ENCODE measurements at places on chromosomes 3 and 15.

DNA sequence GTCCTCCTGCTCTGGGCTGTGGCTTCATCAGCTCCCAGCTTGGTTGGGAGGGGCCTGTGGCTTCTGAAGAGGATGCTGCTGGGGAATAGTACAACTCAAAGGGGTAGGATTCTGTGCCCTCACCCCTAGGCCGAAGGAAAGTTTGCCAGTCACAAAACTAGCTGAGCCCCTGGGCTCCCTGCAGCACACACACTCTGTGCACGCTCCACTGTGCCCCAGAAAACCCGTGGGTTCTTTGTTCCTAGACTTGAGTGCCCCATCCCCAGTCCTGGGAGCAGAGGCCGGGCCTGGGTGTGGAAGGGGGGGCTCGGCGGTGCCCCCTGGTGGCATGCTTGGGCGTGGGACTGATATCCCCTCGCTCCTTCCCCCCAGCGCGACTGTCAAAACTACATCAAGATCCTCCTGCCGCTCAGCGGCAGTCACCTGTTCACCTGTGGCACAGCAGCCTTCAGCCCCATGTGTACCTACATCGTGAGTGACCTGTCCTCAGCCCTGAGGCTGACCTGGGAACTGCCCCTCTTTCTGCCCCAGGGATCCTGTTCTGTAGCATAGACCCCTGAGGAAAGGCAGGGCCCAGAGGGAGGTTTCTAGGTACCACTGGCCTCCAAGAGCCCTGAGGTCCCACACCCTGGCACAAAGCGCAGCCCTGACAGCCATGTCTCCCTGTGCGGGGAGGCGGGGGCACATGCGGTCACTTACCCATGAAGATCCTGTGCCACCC, 14.2 kb downstream of the CIB1 start:
- DNase-seq, result no peak

DNA sequence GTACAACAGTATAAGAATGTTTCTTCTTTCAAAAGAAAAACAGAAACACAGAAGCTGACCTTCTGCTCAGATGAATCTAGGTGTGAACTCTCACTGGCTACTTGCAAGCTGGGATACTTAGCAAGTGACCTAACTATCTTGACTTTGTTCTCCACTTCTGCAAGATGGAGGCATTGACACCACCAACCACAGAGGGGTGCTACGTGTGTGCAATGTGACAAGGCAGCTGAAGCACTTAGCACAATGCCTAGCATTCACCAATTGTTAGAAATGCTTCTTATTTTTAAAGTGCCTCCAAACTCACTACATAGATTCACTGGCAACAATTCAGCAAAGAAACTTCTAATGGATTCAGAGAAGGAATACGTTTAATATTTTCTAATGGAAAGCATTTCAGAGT, 331.4 kb upstream of the WNT5A start:
- no peak for DNase-seq

DNA sequence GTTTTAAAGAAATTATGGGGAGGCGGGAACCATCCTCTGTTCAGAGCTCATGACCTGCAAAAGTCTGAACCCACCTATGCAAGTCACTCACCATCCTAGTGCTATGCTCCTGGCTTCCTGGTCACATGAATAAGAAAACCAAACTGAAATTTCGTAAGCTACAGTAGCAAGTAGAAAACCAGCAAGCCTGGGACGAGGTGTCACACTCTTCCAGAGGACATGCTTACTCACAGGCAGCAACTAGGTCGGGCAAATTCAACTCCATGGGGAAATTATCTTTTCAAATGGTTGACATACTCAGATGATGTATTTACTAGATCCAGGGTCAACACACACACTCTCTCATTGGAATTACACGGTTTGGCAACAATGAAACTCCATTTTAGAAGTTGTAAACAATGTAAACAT, 31.3 kb downstream of the LDHAL6B start:
- no peak for DNase-seq

- no peak for DNase-seq
Measured at GRCh38 chr3:54180921-54181320, 58.6 kb downstream of the CACNA2D3 start.

DNA sequence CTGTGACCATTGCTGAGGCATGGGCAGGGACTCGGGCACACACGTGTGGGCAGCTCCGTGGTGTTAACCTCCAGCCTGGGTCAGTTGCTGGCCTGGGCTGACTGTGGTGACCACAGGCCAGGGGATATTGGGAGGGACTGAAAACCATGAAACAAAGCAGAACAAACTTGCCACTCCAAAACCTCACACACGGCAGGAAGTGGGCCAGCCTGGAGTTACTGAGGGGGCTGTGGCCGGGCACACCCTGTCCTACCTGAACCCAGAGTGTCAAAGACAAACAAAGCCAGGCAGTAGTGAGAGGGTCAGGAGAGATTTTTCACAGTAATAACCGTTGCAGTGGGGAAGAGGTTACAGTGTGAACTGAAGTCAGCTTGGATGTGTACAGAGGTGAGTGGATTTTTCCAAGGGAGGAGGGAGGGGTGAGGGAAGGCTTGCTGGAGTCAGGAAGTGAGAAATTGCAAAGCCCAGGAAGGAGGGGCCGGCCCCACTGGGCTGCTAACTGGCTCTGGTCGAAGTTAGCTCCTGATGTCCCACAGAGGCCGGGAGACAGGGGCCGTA, 40.0 kb upstream of the ATP10A start:
- DNase-seq, result no peak

DNA sequence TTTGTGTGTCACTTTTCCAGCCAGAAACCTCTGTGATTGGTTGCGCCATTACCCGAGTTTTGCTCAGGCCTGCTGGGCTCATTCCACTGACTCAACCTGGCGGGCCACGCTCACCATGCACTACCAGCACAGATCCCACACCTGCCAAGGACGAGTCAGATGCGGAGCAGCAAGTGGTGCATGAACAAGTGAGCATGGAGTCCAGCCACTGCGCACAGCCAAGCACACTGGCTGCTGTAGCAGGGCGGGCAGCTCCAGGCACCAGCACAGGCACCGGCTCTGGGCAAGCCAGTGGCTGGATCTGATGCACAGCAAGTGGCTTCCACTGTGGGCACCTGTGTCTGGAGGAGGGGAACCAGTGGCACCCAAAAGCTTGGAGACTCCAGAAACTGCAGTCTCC, 110.4 kb downstream of the CBLB start:
- DNase-seq, result no peak

DNA sequence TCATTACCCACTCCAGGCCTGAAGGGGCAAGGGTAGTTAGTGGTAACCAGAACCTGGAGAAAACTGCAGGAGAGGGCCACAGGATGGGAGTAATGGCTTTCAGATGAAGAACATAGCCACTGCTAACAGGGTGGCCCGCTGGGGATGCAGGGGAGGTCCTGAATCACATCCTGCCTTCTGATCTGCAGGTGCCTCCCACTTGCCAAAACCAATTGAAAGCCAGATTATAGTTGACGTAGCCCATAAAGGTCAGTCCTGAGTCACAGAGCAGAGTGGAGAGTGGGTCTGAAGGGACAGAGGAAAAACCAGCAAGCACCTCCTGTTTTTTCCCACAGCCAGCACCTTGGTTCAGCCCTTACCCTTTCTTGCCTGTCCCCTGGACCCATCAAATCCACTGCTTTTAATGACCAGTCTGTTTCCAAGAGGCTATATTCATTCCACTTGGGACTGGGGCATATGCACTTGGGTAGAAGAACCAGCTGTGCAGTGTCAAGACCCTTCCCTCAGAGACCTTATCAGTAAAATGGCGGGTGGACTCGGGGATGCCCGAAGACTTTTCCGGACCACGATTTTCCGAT, 646 bp upstream of the SLC35G2 start:
- no peak for DNase-seq

DNA sequence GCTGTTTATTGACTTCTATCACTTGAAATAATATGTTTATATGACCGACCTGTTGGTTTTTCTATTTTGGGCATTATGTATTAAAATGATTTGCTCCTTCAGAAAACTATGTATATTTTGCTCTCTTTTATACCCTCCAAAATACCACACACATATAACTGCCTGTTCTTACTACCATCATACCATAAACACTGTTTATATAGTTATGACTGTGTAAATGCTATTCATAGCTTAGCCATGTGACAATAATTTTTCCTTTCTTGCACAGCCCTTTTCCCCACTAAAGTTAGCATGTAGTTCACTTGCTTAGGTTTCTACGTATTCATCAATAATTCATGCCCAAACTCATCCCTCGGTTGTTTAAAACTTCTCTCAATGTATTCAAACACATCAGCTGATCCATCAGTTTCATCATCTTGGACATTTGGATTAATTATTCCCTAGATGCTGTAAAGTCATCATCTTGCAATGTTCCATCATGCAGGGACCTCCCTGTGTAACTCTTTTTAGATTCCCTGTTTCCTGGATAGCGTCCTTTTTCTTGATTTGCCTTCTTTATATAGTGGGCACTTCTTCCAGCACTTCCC, 8.2 kb upstream of the RYK start:
- no peak for DNase-seq

GRCh38 chr15:64044300-64045100, 1.8 kb downstream of the DAPK2 start:
- no peak for DNase-seq

- DNase-seq, result no peak
Measured at GRCh38 chr3:179410999-179411398, 40.3 kb downstream of the GNB4 start.

DNA sequence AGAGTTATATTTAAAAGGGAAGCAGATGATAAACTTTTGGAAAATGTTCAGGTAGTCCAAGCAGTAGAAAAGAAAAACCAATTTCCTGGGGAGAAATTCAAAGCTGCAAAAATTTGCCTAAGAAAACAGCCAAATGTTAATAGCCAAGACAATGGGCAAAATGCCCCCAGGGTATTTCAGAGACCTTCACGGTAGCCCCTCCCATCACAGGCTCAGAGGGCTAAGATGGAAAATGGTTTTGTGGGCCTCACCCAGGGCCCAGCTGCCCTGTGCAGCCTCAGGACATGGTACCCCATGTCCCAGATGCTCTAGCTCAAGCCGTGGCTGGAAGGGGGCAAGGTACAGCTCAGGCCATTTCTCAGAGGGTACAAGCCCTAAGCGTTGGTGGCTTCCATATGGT, 391.0 kb downstream of the ZIC4 start:
- DNase-seq, result no peak

DNA sequence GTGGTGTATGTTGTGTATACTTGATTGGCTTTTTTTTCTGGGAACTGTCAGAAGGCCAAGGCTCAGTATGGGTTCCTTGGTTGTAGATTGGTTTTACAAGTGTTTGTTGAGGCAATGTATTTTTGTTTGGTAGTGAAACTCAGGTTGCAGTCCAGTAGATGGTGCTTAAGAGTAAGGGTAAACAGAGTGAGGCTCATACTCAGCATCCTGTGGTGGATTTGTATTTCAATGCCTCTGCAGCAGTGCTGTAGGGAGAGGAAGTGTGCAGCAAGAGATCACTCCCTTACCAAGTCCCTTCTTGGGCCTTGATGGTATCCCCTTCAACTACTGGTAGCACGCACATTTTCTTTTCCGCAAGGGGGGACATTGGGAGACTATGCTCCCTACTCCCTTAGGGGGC, 428.5 kb upstream of the CNTN3 start:
- peak; percentile 1 for DNase-seq

DNA sequence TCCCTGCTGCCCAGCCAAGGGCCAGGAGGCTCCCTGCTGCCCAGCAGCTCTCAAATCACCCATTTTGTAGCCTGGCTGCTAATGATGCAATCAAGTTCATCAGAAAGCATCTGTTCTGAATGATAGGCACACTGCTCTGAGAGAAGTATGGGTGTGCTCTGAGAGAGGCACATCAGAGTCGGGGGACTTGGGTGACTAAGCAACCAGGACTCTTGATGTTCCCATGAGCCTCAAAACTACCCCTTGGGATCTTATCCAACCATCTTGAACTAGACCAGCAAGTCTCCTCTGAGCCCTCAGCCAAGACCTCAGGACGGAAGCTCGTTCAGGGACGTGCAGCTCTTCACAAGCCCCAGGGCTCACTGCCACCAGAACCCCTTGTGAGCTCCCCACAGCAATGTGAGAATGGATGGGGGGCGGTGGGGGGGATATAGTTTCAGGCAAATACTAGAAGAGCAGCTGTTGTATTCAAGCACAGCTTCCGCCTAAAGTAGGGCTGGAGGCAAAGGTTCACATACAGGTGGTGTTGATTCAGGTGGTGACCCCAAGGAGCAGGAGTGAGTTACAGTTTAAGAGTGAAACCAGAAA, 52.2 kb upstream of the HES1 start:
- no peak for DNase-seq

DNA sequence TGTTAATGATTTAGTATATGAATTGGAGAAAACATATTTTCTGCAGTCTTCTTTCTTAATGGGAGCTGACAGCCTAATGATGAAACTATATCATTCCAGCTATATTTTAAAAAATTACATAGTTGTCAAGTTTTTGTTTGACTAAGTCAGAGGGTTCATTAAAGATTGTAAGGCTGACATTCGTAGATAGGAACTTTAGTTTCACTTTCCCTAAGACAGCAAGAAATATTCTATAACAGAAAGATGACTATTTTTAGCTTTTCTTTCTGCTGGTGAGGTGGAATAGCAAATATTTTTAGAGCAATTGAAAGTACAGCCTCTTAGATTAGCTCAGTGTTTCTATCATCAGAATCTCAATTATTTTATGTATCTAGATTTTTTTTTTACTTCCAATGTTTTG, 60.2 kb downstream of the PIAS1 start:
- no peak for DNase-seq

DNA sequence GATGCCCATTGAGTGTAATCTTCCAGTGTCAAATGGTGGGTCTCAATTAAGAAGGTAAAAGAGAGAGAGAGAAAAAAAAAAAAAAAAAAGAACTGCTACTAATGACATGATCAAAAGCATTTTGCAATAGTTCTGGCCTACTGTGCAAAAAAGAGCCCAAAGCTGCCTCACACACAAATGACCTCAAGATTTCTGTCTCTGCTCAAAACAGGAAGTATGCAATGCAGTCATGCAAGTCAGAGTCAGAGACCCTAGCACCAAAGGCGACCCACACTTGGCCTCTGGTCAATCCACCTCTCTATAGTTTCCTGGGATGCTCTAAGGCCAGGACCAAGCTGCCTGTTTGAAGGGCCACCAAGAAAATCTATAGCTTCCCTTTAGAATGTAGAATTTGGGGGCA, 323.5 kb downstream of the VPS13C start:
- DNase-seq, result no peak

GRCh38 chr3:110420158-110420641, 651.4 kb upstream of the NECTIN3 start:
- DNase-seq, result no peak

- DNase-seq, result no peak
Measured at GRCh38 chr3:45163481-45163880, 17.3 kb upstream of the CDCP1 start.

DNA sequence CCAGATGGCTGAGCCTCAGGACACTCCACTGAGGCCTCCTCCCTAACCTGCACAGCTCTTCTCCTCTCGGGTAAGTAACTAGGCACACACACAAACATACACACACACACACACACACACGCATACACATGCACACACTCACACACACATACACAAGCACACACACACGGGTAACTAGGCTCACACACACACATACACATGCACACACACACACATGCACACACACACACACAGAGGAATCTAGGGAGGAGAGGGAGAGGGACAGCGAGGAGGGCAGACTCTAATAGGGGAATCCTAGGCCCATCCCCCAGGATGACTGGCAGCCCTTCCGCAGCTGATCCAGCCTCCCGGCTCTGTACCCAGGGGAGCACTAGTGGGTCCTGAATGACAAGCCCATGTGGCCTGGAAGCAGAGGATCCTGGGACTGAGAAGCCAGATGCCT, 177.4 kb upstream of the LINGO1 start:
- no peak for DNase-seq
